GM03348 (cell line): ENCODE measurements at places on chromosomes 1 and 21.
A peak's percentile ranks its signal among the peaks of the same experiment; 100 is the strongest.

DNA sequence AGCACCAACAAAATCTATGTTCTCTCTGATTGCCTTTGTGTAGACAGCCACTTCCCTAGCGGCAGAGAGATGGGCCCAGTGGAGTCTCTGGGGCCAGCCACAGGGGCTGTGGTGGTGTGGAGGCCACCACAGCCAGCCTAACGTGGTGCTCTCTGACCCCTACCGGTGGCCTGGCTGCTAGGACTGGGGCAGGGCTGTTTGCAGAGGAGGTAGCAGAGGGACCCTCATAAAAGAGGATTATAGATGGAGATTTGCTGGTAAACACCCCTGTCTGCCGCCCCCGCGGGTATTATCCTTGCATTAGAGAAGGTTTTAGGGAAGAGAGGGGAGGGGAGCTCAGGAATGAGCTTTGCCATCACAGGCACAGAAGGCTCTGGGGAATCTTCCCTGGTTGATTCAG, 310.3 kb upstream of the VAMP3 start:
- DNase-seq: no peak

- DNase-seq: no peak
These were observed 20.2 kb downstream of the EXOC8 start for GRCh38 chr1:231317306-231318014.

DNA sequence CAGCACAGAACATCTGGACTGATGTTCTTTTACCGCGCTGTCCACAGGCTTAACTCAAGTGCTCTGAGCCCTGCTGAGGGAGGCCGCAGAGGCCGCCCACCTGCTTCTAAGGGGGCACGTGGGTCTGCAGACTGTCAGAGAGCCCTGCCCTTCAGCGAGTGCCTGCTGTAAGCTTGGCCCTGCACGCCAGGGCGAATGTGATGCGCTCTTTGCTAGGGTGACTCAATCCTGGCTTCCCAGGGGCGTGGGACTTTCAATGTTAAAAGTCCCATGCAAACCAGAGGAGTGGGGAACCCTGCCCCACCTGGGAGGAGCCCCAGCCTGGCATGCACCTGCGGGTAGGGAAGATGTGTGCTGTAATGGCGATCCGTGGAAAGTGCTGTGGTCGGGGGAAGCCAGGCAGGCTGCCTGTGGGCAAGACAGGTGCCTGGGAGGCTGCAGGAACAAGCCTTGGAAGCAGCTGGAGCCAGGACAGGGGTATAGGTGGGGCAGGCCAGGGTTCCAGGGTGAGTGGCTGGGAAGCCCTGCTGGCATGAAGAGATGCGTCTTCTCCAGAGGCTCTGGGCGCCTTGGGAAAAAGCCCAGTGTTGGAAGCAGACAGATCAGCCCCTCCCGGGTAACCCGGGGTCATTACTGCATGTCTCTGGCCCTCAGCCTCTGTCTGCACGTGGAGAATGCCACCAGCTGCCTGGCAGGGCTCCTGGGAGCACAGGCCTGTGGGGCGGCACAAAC, 594 bp upstream of the PANK4 start:
- DNase-seq: peak; percentile 66

- DNase-seq: no peak
These were observed 348.2 kb downstream of the MATN1 start for GRCh38 chr1:30375156-30375555.

DNA sequence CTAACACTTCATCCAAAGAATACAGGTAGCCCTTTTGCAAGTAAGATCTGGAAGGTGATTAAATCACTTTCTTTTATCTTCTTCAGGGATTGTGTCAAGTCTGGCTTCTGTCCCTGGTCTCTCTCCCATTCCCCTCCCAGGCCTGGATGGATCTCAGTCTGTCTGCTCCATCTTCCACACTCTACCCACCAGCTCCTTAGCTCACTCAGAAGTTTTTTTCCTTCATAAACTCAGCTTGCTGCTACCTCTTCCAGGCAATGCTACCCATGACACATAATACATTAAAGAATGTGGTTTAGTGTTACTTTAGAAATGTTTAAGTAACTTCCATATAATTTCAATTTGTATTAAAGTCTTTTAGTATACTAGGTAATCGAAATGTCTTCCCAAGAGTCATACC, 133.1 kb downstream of the AKT3 start:
- DNase-seq: peak; percentile 20

- DNase-seq: peak; percentile 61
These were observed 1.4 kb downstream of the IER5 start for GRCh38 chr1:181089676-181090544.

DNA sequence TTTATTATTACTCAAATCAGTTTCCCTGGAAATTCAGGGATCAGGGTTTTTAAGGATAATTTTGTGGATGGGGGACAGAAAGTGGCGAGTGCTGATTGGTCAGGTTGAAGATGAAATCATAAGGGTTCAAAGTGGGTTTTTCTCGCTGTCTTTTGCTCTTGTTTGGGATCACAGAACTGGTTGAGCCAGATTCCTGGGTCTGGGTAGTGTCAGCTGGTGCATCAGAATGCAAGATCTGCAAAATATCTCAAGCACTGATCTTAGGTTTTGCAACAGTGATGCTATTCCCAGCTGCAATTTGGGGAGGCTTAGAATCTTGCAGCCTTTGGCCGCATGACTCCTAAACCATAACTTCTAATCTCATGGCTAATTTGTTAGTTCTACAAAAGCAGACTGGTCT, 9.3 kb downstream of the CHI3L2 start:
- DNase-seq: no peak

DNA sequence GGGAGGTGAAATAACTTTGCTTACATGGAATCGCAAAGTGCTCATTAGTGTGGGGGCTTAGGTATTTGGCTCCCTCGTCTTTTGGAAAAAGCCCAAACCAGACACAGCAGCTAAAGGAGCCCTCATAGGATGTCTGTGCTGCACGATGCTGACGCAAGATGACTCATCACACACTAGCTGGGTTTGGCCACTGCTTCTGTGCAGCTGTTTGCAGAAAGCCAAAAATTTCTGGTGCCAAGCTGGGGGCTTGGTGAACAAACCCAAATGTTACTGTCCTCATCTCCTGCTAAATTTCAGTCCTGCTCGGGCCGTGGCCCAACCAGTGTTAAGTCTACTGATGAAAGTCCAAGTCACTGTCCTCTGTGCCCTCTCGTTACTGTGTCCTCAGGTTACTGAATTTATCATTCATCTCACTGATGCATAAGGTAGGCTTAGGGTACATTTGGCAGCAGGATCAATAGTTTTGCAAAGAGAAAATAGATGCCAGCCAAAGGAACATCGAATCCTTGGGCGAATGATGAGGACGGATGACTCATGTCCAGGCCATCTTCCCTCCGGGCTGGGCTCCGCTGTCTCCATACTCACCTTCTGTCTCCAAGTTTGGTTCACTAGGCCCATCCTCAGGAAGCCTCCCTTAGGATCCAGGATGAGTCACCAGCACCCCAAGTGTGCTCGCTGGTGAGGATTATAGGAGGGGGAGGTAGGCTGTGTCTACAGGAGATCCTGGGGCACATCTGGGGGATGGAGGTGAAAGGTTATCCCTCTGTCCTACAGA, 177.7 kb downstream of the ADSS2 start:
- DNase-seq: peak; percentile 92

- DNase-seq: peak; percentile 89
These were observed 471.7 kb upstream of the VAMP3 start for GRCh38 chr1:7299329-7299799.

- DNase-seq: no peak
These were observed 124.5 kb downstream of the ZNF648 start for GRCh38 chr1:181936768-181937581.

- DNase-seq: no peak
These were observed 178.7 kb downstream of the DNM3 start for GRCh38 chr1:172019976-172020375.

DNA sequence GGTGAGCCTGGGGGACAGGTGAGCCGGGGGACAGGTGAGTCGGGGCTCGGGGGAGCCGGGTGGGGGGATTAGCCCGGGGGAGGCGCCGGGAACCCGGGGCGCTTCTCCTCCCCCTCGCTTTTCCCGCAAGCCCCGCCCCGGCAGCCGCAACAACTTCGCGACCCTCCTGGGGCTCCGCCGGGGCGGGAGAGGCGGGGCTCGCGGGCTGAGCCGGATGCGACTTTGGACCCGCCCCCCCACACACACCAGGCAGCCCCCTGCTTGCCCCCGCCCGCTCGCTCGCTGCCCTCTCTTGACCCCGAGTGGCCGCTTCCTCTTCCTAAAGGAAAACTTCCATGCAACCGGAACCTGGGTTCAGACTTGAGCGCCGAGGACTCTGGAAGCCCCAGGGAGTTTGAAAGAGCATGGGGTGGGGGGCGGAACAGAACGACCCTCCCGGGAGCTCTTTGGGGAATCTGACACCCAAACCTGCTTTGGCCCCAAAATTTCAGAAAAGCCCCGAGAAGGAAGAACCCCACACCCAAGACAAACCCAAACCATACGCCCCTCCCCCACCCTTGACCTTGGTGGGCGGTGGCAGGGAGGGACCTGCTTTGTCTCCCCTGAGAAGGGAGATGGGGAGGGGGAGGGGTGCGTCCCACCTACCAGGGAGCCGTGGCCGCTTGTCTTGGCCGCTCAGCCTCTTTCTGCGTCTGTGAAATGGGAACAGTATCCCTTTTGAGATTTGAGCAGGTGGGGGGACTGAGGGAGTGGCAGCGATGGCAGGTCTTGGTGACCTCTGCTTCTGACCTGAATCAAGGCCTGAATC, 550 bp downstream of the ARHGEF16 start:
- DNase-seq: no peak
